ENCODE measurements at places on chromosomes 11 and 22.
A peak's percentile ranks its signal among the peaks of the same experiment; 100 is the strongest.

GRCh38 chr22:40463017-40463631 lies 92.7 kb downstream of the SGSM3 start:
- DNase-seq, result peak; percentile 13

DNA sequence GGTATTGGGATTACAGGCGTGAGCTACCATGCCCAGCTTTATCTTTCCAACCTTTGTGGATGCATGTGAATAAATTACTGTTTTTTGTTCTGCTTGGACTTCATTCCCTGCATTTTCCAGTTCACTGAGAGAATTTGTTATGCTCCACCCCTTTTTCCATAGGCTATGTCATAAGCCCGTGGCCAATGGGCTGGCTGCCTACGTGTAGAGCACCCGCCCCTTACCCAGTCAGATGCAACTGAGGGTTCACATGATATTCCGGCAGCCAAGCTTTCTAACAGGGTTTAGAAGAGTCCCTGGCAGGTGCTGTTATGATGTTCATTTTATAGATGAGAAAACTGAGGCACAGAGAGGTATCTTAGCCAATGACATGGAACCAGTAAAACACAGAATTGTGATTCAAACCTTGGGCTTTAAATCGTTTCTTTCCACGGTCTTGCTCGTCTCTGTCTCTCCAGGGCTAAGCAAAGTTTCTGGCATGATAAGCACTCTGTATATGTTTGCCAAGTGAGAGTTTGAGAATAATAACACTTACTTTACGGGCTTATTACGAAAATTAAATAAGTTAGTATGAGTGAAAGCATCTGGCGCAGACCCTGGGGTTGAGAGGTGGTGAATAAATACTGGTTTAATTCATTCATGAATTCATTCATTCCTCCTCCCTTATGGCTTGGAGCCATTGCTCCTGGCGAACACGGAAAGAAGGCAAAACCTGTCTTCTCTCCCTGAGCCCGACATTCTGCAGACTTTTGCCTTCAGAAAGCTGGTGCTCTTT lies 42.4 kb upstream of the RASD2 start:
- no peak for DNase-seq

DNA sequence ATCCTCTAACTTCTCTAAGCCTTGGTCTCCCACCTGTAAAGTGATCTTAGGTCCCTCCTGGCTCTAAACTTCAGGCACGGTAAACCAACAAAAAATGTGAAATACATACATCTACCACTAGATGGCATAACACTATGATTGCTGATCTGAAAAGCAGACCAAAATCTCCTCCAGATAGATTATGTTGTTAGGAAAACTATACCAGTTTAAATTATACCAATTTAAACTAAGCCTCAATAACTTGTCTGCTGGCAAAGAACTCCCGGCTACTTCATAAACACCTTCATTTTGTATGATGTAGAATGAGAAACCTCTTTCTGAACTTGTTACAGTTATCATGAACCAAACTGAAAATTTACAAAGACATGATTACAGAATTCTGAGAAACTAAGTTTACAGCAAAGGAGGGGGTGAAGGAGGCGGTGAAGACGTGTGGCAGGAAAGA lies 85.9 kb downstream of the SBF2 start:
- DNase-seq, result no peak

GRCh38 chr22:48799227-48799970 lies 1028.3 kb downstream of the BRD1 start:
- DNase-seq, result no peak

GRCh38 chr11:120903686-120904085 lies 120.2 kb upstream of the TBCEL start:
- DNase-seq, result no peak

GRCh38 chr11:119907122-119907851 lies 178.3 kb upstream of the NECTIN1 start:
- DNase-seq, result no peak

DNA sequence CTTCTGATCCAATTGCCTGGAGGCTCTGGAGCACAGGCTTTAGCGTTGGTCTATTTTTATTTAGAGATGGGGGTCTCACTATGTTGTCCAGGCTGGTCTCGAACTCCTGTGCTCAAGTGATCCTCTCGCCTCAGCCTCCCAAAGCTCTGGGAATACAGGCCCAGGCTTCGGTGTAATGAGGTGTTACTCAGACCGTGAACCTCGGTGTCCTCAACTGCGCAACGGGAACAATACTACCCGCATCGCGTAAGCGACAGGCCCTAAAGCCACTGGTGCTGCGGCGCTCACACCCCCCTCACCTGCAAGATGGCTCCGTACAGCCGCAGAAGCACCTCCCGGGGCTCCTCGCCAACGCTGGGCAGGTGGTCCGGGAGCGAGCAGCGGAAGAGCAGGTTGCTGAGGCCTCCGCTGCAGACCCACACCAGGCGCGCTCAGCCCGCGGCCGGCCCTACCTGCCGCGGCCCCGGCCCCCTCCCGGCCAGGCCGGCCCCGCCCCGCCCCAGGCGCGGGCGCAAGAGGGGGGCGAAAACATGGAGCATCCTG lies 628 bp downstream of the CHKB start:
- no peak for DNase-seq

- DNase-seq, result no peak
Observed at GRCh38 chr11:13160346-13160745, 117.2 kb upstream of the BMAL1 start.
